T-helper 2 cell (primary cell): ENCODE measurements at places on chromosomes 6 and 20.

- DNase-seq, result no peak
These were observed 26.1 kb upstream of the KCNQ5 start for GRCh38 chr6:72595812-72596211.

DNA sequence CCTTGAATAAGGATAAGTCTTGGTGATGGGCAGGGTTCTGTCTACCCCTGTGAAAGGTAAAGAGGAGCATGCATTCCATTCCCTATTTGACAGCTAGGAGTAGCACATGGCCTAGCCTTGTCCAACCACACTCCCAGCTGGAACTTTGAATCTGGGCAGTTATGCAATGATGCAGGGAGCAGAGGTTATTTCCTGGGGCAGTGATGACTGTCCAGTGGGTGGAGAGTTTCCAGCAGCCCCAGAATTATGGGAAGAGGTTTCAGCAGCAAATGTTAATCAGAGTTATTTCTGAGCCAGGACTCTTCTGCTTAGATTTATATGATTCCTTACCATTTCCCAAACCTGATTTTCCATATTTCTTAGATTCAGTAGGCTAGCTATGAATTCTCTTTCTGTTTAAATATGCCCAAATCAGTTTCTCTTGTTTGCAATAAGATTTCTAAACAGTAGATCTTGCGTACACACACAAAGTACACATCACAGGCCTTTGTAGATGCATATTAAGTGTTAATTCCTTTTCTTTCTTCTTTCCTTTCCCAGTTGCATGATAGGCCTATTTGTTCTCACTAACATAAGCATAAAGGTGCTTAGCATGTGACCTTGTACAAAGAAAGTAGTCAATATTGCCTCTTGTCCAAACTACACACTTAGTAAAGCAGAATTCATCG lies 17.3 kb upstream of the TXLNB start:
- no peak for DNase-seq

- DNase-seq, result no peak
These were observed 1.6 kb downstream of the CYP39A1 start for GRCh38 chr6:46651006-46651405.

DNA sequence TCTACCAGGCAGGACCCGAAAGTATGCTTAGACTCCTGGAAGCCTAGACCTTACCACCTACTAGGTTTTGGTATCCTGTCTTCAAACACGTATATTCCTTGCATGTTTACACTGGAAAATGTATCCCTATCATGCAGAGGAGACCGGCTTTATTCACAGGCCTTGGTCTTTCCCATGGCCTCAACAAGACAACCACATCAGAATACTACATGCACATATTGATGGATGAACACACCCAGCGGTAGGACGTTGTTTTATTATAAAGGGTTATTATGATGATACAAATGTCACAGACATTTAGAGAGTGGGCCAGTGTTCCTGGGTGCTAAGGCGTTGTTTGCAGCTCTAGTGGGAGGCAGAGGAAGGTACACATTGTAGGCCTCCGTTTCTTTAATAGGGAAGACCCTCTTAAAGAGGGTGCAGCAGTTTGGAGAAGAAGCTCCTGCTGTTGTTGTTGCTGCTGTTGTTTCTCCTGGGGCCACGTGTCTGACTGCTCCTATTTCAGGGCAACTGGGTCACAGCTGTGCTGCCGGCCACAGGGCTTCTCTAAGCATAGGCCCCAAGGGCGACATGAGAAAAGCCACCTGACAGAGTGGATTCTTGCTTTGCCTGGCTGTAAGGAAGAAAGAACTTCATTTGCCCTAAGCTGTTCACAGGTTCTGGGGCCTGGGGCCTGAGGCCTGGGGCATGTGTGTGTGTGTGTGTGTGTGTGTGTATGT lies 98.3 kb upstream of the SASH1 start:
- no peak for DNase-seq

DNA sequence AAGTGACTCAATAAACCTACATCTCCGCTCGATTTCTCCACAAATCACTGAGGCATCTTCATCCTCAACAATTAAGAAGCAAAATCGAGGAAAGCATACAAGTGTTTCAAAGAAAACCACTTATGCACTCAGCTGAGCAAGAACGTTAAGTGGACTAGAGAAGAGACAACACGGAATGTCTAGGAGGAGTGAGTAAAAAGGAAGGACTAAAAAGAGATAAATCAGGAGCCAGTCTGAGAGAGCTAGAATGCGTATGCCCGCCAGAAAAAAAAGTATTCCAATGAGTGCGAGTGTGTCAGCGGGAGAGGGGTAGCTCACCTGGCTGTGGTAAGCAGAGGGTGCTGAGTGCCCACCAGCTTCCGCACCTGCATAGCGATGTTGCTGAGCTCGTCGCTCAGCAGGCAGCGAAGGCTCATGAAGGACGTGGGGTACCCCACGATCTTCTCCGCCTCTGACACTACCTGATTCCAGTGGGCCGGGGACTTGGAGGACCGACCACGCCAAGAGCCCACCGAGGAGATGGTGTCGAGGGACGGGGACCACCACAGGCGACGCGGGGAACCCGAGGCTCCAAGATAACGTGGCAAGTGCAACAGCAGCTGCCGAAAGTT lies 587 bp downstream of the PDSS2 start:
- DNase-seq, result peak; percentile 14

DNA sequence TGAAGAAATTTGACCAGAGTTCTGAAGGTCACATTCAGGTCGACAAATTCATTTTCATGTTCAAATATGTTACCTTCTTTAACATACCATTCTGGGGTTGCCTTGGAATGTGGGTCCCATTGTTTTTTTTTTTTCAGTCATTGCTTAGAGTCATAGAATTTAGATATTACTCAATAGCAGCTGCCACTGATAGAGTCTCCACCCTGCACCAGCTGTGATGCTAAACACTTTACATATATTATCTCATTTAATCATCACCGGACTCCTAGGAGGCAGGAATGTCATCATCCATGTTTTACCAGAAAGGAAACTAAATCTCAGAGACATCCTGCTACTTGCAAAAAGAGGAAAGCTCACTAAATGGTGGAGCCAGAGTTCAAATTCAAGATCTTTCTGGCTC lies 204.7 kb downstream of the ESR1 start:
- DNase-seq, result no peak

GRCh38 chr6:150250826-150251225 lies 108.0 kb downstream of the PPP1R14C start:
- no peak for DNase-seq

DNA sequence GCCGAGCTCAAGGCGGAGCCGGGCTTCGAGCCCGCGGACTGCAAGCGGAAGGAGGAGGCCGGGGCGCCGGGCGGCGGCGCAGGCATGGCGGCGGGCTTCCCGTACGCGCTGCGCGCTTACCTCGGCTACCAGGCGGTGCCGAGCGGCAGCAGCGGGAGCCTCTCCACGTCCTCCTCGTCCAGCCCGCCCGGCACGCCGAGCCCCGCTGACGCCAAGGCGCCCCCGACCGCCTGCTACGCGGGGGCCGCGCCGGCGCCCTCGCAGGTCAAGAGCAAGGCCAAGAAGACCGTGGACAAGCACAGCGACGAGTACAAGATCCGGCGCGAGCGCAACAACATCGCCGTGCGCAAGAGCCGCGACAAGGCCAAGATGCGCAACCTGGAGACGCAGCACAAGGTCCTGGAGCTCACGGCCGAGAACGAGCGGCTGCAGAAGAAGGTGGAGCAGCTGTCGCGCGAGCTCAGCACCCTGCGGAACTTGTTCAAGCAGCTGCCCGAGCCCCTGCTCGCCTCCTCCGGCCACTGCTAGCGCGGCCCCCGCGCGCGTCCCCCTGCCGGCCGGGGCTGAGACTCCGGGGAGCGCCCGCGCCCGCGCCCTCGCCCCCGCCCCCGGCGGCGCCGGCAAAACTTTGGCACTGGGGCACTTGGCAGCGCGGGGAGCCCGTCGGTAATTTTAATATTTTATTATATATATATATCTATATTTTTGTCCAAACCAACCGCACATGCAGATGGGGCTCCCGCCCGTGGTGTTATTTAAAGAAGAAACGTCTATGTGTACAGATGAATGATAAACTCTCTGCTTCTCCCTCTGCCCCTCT lies 1.1 kb downstream of the CEBPB start:
- peak; percentile 47 for DNase-seq

DNA sequence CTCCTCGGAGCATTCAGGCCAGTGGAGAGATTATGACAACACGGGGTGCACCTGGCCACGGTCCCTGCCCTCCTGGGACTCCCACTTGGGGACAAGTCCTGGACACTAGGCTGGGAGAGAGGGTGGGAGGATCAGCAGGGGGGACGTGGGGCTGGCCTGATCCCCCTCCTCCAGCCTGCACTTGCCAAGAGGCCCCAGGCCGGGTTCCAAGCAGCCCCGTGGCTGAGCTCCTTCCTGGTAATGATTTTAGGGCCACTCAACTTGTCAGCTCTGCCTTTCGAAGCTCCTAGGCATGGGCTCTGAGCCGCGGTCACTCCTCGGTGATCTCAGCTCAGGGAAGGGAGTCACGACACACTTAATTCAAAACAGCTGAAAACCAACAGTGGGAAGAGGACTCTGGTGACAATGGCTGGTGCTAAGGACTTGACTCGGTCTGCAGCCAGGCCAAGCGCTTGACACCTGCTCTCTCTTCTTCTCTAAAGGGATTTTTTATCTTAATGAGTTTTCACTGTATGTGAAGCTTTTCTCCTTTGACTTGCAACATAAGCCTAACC lies 161.7 kb downstream of the BMP7 start:
- no peak for DNase-seq

GRCh38 chr20:46809706-46810360 lies 84.8 kb upstream of the EYA2 start:
- DNase-seq, result no peak

GRCh38 chr20:24977336-24977735 lies 15.2 kb downstream of the APMAP start:
- no peak for DNase-seq

GRCh38 chr20:4283016-4283415 lies 267.7 kb upstream of the RNF24 start:
- DNase-seq, result no peak

DNA sequence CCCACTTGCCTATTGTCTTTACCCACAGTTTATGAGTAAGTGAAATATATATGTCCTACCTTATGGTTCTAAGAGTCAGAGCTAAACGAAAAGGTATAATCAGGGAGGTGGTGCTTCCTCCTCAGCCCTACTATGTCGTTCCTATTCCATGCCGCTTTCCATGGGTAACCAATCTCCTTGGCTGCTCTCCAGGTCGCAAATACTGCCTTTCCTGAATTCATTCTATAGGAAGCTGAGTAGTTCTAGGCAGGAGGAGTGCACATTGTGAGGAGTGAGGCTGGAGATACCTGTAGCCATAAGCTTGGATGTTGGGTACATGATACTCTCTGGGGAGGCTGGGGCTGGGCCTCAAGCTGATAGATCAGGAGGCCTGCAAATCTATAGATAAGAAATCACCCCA lies 5.8 kb downstream of the IL20RA start:
- DNase-seq, result no peak

DNA sequence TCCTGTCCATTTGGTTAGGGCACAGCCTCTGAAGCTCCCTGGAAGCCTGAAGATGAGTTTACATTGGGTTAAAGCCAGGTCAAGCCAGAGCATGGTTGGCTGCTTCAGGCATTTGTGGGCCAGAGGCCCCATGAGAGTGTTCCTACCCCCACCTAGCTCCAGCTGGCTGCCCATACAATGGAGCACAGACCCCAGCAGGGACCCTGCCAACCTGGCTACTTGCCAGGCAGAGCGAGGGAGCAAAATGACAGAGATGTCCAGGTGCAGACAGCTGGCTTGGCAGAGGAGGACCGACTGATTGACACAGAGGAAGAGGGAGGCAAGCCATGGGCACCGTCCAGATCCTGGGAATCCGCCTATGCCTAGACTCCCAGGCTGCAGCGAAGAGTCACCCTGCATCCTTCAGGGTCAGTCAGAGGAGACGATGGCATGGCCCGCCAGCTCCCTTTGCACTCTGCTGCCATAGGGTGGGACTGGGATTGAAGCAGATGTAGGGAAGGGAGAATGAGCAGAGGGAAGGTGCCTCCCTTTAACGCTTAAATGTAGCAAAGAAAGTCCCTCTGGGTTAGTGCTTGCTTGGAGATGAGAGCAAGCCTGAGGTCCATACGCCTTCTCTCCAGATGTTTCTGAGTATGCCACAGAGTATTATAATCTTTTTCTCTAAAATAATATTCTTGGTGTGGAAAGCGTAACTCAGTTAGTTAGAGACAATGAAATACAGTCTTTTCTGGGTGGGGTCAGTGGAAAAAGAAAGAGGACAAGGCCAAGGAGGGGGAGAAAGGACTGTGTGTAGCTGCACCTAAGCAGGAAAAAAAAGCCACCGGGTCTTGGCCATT lies 77.6 kb upstream of the FYN start:
- DNase-seq, result no peak

GRCh38 chr6:149877659-149878058 lies 13.5 kb upstream of the LRP11 start:
- DNase-seq, result no peak

DNA sequence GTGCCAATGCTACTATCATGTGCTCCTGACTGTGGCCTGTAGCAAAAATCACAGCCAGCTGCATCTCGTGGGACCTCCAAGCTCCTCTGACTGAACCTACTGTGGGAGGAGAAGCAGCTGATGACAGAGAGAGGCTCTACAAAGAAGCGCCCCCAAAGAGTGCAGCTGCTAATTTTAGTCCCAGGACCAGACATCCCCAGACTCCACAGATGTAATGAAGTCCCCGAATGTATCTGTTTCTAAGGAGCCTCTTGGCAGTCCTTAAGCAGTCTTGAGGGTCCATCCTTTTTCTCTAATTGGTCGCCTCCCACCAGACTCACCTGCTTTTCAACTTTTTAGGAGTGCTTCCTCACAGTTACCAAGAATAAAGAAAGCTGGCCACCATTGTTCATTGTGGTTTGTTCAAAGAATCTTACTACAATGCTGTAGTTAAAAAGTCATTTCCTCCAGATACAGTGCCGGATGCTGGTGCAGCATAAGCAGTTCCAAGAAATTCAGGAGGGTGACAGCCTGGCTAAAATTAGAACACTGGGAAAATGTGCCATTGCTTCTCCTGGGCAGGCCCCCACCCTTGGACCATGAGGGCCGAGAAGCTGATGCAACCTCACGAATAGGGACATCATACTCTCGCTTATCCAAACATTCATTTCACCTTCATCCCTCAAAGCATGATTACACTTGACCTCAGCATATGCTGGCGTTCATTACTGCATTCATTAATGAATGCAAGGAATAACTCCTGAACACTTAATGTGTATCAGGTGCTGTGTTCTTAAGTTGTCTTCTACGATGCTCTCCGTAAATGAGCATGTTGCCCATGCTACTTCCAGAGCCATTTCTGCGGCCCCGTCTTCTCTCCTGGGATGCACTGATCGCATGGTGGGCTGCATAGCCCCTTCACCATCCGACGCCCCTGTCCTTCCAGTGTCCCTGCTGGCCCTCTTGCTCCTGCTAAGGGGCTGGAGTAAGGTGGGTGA lies 66.4 kb downstream of the LY86 start:
- DNase-seq, result no peak

DNA sequence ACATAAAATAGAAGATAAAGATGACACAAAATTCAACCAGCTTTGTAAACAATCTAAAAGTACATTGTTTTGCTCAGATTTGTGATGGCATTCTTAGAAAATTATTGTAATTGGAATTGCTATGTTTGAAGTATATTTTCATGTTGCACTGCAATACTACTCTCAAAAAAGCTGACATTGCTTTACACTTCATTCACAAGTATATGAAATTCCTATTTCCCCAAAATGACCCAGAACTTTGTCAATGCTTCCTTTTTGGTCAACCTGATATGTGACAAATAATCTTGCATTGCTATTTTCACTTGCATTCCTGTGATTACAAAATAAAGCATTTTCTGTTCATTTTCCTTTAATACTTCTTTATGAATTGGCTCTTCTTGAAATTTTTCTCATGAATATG lies 104.1 kb upstream of the BMP5 start:
- DNase-seq, result no peak
